Activated CD4-positive, alpha-beta T cell treated with anti-CD3 and anti-CD28 coated beads, Interleukin-2, Interleukin-6, amounts not matched to agents 100 ng/mL and 50 ng/mL, durations not matched to agents 16 hours and 8 hours (primary cell): ENCODE measurements at places on chromosomes 4 and X.

GRCh38 chrX:42242004-42242403 is 318.6 kb upstream of the CASK start:
- no peak for DNase-seq

DNA sequence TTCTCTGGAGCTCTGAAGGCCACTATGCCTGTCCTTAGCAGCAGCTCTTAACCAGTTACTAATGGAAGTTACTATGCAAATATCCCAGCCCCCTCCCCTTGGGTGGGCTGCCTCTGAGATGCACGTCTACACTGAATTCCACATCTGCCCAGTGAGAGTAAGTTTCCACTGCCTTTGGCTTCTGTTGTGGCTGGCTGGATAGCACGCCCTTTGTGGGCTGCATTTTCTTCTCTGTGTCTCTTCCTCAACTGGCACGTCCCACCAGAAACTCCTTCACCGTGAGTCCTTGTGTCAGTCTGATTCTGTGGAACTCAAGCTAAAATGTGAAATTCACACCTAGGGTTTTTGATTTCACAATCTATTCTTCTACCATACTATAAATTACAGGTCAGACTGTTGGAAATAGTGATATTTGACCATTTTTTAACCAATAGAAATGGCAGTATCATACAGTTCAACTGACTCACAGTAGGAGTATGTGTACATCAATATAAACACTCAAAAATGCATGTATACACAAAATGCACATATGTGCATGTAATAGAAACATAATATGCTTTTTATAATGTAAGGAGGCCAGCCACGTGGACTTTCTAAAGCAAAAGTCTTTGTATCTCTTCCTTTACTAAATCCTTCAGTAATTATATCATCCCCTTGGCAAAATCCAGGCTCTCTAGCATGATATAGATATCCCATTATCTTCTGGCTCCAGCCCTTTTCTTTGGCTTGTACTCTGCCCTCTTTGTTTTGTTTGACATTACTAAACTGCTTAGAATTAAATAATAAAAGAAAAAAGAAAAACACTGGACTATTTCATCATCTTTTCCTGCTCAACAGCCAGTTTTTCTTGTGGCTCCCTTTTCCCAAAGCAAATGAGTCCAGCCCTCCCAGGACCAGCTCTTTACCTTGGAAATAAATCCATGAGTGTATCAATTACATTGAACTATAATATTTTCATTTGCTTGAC is 33.2 kb upstream of the LDB2 start:
- no peak for DNase-seq

DNA sequence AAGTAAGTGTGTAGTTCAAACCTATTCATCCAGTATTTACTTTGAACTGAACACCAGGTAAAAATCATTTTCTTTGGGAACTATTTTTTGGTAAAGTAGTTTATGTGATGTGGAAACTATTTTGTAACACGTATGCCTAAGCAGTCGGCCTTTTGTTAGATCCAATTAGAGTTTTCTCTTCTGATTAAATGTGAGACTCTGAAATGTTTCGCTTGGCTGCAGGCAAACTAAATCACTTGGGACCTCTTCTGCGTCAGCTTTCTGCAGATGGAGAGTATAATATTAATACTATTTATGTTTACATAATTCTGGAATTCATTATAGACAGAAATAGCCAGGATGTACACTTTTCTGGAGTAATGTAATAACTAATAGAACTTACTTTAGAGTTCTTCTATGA is 46.9 kb downstream of the BMPR1B start:
- DNase-seq, result no peak

GRCh38 chr4:155809835-155810234 is 51.0 kb downstream of the GUCY1B1 start:
- peak; percentile 62 for DNase-seq

GRCh38 chrX:145825896-145826295 is 8.3 kb downstream of the SLITRK2 start:
- DNase-seq, result peak; percentile 8

DNA sequence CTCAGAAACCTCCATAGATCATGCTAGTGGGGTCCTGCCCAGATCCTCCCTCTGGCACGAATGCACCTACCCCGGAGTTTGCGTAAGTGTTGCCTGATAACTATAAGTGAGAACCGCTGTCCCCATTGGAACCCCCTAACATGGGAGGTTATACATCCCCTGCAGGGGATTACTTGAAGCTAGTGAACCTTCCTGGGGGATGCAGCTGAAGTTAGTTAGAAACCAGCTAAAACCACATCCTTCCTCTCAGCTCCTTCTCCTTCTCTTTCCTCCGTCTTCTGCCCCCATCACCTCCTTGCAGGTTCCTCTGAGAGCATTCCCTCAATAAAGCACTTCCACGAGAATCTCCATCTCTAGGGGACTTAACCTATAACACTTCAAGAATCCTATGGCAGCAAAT is 95.0 kb downstream of the ZNF827 start:
- DNase-seq, result no peak
